ENCODE measurements at places on chromosomes 6 and 20.

- no peak for DNase-seq
These were observed 480.2 kb upstream of the SPTLC3 start for GRCh38 chr20:12528591-12529041.

DNA sequence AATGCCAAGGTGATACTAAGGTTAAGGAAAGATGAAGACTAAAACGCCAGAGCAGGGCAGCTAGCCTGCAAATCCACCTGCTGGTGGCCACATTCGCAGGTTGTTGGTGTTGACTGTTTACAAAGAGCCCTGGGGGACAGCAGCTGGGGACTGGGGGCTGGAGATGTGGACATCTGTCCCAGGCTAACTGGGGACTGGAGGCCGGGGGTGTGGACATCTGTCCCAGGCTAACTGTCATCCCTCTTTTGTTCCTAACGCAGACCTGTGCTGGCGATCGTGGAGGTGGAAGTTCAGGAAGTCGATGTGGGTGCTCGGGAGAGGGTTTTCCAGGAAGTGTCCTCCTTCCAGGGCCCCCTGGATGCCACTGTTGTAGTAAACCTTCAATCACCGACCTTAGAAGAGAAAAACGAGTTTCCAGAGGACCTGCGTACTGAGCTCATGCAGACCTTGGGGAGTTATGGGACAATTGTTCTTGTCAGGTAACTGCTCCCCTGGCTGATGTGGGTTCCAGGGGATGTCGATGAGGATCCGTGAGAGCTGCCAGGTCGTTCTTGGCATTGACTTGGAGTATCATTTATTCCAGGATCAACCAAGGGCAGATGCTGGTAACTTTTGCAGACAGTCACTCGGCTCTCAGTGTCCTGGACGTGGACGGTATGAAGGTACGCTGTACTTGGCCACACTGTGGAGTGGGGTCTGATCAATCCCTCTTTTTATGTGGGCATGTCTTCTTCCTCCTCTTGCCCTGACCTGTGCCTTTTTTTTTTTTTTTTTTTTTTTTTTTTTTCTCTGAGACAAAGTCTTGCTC is 87.0 kb downstream of the SERAC1 start:
- no peak for DNase-seq

- no peak for DNase-seq
These were observed 298.2 kb downstream of the PAX1 start for GRCh38 chr20:22003680-22004079.

DNA sequence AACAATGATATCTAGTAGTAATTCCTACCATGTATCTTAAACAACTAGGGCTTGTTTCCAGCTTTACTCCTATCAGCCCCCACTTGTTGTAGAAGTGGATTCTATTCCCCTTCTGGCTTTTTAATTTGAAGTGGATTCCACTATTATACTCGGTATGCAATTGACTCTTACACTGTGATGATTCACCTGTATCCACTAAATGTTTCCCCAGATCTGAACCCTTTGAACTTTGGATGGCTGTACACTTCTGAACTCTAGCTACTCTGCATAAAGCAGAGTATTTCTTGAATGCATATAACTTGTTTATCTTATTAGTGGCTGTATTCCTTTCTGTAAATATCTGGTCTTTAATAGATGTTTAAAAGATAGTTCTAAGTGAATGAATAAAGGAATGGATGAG is 538.4 kb upstream of the NRSN1 start:
- no peak for DNase-seq

DNA sequence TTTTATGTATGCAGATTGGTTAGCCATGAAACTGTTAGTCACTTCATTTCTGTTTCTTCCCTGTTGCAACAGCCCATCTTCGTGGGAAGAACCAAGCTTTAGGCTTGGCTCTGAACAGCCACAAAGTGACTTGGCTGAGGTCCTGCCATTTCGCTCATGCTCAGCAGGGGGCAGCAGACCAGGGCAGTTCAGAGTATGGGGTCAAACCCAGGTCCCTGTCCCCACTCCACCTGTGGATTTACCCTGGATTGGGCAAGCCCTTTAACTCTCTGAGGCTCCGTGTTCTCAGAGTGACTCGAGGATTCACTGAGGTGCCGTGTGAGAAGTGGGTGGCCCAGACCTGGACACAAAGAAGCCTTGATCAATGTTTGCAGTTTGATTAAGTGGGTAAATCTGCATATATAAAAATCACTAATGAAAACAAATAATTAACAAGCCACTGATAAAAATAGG is 19.8 kb upstream of the MAP1LC3A start:
- DNase-seq: no peak

GRCh38 chr6:152225241-152225934 is 411.8 kb downstream of the SYNE1 start:
- no peak for DNase-seq

DNA sequence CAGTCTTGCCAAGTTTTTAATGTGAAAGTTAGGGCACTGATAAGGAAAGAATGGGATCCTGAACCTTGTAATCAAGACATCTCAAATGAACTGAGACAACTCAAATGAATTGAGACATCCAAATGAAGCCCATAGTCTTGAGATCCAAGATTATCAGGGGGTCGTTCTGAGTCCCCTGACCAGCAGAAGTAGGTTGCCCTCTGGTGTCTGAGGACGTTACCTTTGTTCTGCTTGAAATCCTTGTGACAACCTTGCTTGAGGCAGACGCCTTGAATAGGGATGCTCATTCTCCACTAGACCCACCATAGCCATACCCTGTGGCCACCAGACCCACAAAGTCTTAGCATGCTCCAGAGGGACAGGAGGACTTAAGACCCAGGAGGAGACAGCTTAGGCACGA is 37.7 kb downstream of the ZBTB9 start:
- no peak for DNase-seq

GRCh38 chr6:11767458-11767857 is 11.1 kb downstream of the ADTRP start:
- no peak for DNase-seq

DNA sequence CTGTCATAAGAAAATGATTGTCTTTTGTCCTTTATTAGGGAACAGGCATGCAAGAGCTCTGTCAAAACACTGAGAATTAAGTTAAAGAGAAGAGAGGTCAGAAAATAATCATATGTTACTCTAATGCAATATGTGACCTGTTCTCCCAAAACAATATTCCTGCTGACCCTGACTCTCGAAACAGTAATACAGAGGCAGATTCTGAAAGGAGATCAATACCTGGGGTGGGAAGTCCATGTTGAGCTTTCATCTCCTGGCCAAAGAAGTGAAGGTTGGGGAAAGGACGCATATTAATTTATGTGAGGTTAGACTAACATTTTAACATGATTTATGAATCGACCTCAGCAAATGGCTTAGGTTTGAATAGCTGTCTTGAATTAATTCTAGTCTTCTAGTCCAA is 243.0 kb downstream of the PTPRK start:
- DNase-seq: no peak

- no peak for DNase-seq
These were observed 11.5 kb downstream of the KCNB1 start for GRCh38 chr20:49470922-49471321.

DNA sequence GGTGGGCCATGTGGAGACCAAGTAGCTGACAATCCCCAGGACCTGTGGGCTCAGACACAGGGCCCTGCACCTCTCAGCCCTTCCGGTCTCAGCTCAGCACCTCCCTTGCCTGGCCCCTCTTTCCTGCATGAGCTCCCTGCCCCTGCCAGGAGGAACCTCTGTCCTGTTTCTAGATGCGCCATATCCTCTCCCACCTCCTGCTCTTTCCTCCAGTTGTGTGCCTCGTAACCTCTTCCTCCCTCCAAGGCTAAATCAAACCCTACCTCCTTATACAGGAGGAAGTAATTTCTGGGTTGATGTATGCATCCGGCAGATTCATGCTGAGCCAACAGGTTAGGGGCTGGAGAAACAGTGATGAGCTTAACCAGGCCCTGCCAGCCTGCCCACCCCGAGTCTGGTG is 30.9 kb downstream of the ITPR3 start:
- no peak for DNase-seq

- no peak for DNase-seq
These were observed 84.3 kb upstream of the ESR1 start for GRCh38 chr6:151723152-151723551.

- no peak for DNase-seq
These were observed 261.9 kb downstream of the CDH4 start for GRCh38 chr20:61514018-61514365.

GRCh38 chr6:80930376-80930775 is 822.1 kb downstream of the TENT5A start:
- DNase-seq: no peak

- DNase-seq: no peak
These were observed 5.9 kb upstream of the BCAS1 start for GRCh38 chr20:54076259-54076658.

- DNase-seq: no peak
These were observed 65.5 kb downstream of the YTHDF1 start for GRCh38 chr20:63150391-63150898.

DNA sequence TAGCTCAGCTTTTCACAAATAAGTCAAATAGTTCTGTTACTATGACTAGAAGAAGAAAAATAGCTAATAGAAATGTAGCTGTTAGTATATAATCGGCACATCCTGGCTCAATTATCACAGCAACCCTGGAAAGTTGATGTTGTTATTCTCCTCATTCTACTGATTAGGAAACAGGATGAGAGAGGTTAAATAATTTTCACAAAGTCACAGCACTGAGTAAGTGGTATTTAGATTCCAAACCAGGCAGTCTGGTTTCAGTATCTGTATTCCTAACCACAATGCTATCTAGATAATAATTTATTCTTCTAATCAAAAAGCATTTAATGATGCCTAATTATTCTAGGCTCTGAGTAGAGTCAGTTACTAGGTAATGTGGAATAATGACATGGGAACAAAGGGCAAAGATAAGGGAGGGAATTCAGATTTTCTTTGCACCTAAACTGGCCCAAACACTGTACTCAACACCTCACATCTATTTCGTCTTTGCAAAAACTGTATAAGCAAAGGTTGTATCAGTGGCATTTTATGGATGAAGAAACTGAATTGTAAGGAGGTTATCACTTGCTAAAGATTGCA is 51.3 kb downstream of the PDE7B start:
- no peak for DNase-seq

DNA sequence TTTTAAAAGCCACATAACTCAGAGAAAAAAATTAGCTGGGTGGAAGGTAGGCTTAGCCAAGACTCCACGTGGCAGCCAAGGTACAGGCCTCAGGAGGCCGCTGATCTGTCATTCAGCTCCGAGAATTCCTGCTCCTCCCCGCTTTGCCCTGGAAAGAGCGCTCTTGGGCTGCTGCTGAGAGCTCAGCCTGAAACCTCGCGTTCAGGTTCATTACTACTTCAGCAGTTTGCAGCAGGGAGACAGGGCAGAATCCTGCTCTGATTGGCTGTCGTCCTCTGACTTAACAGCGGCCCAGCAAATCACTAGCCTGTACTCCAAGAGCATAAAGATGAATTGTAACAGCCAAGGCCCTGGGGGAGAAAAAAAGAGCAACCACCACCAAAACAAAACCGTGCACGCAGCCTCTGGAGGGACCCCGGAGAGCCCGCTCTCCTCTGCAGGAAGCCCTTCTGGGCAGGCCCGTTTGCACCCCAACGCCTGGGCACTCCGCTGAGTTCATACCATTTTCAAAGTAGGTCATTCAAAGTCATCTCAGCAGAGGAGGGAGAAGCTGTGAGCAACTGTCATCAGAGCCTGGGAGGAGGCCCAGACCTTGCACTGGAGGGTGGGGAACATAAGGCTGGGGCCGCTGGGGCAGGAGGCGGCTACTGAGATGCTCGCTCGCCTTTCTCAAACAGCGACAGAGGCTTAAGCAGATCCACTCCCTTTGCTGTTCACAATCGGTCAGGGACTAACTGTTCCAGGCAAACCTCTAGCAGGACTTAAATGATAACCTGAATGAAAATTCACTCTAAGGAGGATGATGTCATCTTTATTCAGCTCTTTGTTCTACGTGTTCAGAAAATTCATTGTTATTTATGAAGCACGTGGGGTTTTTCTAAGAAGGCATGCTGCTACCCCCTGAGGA is 42.3 kb upstream of the ATXN1 start:
- DNase-seq: peak; percentile 62

DNA sequence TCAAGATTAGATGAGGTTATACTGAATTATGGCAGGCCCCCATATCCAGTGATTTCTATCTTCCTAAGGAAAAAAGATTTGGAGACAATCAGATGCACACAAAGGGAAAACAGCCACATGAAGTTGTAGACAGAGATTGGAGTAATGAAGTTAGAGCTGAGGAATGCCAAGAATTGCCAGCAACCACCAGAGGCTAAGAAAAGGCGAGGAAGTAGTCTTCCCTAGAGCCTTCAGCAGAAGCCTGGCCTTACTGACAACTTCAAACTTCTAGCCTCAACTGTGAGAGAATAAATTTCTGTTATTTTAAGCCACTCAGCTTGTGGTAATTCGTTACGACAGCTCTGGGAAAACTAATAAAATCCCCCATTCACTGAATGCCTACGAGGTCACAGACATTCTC is 473.9 kb downstream of the COL12A1 start:
- no peak for DNase-seq

DNA sequence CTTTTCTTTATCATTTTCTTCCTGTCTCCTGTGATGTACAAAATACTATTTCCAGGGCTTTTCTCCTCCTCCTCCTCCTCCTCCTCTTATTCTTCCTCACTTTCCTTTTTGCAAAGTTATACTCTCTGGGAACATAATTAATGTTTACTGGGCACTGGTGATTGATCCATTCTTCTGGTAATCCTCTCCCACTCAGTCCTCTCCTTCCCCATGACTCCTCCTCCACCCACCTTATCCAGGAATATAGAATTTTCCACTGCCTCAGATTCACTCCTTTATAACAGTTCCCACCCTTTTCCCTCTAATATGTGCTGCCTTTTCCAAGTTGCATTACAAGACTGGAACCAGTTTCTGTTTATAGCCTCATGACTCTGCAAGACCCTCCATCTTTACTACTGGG is 62.5 kb upstream of the IYD start:
- DNase-seq: no peak

GRCh38 chr6:834866-835265 is 141.9 kb upstream of the EXOC2 start:
- no peak for DNase-seq

GRCh38 chr20:53594068-53595017 is 704 bp upstream of the ZNF217 start:
- DNase-seq: peak; percentile 91

GRCh38 chr6:38034274-38034914 is 214.9 kb downstream of the ZFAND3 start:
- DNase-seq: no peak

DNA sequence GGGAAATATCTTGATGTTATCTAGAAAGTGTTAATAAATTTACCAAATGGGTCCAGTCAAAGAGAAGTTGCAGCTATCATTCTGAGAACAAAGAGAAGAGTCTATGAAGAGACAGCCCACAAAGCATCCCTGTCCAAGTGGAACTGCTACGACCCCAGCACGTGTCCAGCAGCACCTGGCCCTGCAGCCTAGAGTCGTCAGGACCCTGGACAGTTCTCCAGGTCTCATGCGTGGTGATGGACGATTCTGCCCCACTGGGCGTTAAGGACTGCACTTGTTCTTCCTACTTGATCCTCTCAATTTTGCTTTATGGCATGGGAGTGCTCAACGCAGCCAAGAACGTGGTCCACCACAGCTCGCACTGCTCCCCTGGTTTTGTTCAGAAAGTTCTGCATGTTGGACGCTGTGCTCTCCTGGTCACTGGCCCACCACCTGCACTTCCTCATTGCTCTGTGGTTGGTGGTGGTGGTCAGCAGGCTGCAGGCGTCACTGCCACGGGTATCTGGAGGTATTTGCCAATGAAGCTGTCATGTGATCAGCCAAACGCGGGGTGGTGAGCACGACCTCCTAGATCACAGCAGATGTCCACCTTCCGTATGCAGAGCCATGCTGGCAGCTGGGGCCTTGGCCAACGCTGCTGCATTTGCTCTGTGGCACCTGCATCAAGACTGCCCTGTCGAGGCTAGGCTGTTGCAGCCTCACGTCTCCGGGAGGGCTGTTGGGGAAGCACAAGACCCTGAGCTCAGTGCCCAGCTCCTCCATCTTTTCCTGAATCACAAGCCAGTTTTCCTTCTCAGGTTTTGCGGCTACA is 356.4 kb downstream of the CDH4 start:
- no peak for DNase-seq

Measured in anterior cingulate cortex (tissue), 58 donors.